ENCODE measurements at places on chromosomes 5 and 9.

- DNase-seq, result no peak
Observed at GRCh38 chr9:85432599-85432998, 309.2 kb downstream of the AGTPBP1 start.

GRCh38 chr9:73155377-73155776 lies 3.7 kb downstream of the ANXA1 start:
- DNase-seq, result no peak

- no peak for DNase-seq
Observed at GRCh38 chr5:138488481-138488945, 23.2 kb downstream of the EGR1 start.

DNA sequence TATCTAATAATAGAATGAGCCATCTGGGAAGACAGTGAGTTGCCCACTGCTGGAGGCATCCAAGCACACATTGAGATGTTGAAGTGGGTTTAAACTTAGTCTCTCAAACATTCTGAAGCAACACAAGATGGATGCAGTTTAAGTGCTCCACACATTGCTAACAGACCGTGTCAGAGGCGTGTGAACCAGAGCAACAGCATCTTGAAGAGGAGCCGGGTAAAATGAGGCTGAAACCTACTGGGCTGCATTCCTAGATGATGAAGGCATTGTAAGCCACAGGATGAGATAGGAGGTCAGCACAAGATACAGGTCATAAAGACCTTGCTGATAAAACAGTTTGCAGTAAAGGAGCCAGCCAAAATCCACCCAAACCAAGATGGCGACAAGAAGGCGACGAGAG lies 73.5 kb upstream of the TMEM215 start:
- no peak for DNase-seq

DNA sequence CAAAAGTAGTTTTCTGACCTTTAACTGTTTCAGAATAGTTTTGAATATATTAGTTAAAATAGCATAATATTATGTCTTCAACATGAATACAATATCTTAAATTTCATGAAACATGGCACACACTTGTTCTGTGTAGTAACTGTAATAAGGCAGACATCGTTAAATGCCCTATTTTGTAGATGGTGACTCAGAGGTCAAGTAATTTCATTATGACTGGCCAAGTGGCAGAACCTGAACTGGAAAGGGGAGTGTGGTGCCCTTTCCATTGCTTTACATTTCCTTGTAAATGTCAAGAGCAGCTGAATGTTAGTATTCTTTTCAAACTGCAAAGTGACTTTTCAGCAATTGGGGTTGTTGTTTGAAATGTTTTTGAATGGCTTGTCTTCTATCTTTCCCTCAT lies 201.2 kb upstream of the CDKN2B start:
- DNase-seq, result no peak
